ENCODE measurements at places on chromosomes 2 and 18.
A peak's percentile ranks its signal among the peaks of the same experiment; 100 is the strongest.

DNA sequence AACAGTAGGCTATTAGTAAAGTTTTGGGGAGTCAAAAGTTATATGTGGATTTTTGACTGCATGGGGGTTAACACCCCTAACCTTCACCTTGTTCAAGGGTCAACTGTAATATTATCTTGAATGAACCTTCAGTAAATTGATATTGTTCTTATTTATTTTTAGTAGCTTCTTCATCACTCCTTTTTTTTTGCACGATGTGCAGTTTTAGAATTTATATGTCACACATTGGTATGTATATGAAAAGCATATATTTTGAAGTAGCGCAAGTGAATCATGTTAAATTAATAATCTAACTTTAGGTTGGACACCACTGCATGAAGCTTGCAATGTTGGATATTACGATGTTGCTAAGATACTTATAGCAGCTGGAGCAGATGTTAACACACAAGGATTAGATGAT is 79.9 kb downstream of the ANKRD12 start:
- no peak for DNase-seq

GRCh38 chr2:42385225-42385624 is 24.2 kb upstream of the COX7A2L start:
- no peak for DNase-seq

DNA sequence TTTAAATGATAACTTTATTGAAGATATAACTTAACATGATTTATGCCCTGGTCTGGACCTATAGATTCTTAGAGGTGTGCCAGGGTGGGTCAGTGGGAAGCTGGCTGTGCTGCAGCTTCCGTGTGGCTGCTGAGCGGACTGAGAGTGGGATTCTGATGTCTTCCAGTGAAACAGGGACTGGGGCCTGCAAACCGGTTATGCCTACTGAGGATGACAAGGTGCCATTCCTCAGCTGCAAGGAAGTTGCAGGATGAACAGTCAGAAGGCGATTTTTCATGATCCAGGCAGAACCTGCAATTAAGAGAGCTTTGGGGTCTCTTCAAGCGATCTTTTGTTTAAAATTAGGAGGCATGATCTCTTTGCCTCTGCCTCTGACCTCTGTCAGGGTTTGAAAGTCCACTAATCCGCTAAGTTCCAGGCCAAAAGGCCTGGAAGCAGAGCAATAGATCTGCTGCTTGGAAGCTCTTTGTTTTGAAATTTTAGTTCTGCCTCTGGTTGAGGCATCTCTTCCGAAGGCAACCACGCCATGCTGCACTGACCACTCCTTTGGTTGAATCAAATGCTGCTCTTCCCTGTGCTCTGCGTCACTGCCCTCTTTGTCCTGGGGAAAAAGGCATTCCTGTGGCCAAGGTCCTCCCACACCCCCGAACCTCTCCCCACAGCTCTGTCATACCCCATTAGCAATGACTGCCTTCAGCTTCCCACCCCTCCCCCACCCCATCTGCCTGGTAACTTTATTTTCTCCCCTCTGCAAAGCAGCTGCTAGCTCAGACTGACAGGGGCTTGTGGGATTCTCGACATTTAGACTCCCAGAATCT is 2.0 kb downstream of the TMEM169 start:
- DNase-seq: peak; percentile 13

- DNase-seq: no peak
Measured at GRCh38 chr2:67824186-67824585, 238.6 kb downstream of the C1D start.

DNA sequence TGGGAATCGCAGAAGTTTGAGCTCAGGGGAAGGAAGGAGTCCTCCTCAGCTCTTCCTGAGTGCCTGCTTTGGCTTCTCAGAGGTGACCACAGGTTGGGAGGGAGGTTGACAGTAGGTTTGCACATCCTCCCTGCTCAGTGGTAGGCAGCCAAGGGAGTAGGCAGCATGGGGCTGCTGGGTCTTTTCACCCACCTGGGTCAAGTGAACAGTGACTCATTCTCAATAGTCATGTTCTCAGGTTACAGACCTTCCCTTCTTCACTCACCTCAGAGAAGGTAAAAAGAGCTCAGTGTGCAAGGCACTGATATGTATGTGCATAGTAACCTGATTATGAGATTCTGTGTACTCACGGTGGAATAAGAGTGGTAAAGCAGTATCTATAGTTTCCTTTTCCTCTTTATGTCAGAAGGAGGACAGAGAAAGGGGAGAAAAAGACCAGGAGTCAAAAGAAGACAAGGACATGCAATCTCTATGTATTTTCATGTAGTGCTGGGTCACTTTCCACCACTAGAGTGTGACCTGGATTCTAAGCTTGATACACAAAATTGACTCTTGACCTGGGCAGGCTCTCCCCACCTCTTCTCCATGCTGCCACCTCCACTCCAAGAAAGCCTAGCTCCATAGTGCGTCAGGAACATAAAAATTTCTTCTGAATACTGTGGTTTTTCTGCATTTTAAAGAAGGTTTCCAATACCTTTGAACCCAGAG is 36.5 kb upstream of the ASNSD1 start:
- DNase-seq: no peak

DNA sequence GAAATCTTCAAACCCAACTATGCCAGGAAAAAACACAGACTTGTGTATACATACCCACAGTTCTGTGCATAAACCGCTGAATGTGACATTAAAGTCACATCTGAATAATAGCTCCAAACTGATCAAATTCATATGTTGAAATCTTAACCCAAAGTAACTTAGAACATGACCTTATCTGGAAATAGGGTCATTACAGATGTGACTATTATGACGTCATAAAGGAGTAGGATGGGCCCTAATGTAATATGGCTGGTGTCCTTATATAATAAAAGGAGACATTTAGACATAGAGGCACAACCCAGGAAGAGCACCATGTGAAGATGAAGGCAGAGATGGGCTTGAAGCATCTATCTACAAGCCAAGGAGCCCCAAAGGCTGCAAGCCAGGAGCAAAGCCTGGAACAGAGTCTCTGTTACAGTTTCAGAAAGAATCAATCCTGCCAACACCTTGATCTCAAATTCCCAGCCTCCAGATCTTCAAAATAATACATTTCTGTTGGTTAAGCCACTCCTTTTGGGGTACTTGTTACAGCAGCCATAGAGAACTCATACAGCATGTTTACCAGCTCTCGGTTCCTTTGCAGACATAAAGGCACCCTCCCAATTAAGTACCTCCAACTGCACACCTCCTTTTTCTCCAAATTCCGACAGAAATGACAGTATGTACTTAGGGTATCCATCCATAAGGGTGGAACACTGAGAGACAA is 27.6 kb downstream of the SOX11 start:
- no peak for DNase-seq

Measured in stimulated activated CD4-positive, alpha-beta T cell treated with anti-CD3 and anti-CD28 coated beads, Interleukin-15, amount 100 ng/mL, for 24 hours (primary cell).